ENCODE measurements at places on chromosomes 13 and 19.

DNA sequence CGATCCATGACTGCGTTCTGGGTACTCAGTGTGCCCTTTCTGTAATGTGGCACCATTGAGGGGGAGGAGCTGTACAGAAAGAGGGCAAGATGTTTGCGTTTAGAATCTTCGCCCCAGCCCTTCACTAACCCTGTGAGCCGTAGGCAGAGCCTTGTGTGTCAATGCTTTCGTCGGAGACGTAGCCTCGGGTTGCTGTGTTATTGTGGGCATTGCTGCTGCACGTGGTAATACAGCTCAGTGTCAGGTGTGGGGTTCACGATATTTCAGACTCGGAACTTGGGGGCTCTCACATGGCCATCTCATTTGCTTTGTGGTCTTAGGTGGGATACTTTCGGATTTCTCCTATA is 6.1 kb downstream of the RPS9 start:
- DNase-seq = no peak

DNA sequence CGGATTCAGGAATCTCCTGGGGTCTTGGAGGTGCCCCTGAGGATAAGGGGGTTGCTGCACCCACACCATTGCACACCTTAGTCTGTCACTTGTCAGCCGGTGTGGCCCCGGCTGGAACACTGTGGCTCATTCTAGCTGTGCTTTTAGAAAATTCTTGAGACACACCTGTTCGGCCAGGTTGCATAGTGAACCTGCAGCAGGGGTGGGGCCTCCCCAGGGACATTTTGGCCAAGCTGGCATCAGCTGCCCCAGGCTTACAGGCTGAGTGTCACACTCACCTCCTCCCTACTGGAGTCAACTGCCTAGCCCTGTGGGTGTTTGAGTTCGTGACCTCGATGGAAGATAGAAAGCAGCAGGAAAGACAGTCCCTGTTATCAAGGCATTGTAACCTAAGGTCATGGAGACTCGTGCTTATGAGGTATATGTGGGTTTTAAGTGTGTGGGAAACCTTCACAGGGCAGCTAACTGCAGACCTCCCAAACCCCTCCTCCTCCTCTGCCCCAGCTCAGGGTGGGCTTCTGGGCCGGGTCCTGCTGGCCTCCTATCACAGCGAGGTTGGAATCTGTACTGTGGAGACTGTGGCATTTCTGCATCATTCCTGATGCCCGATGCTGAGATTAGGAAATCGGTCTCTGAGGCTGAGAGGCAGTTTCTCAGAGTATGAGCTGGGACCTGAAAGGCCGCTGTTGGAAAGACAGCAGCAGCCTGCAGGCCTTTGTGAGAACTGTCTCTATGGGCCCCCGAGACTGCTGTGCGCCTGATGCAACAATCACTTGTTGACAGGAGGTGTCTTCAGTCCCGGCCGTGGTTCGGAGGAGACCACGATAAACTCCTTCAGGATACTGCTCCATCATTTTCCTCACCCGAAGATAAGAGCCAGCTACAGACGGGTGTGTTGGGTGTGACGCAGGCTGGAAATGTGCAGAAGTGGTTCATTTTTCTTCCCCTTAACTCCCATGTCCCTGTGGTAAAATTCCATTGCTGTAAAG is 72.2 kb downstream of the ATP11A start:
- DNase-seq = no peak

DNA sequence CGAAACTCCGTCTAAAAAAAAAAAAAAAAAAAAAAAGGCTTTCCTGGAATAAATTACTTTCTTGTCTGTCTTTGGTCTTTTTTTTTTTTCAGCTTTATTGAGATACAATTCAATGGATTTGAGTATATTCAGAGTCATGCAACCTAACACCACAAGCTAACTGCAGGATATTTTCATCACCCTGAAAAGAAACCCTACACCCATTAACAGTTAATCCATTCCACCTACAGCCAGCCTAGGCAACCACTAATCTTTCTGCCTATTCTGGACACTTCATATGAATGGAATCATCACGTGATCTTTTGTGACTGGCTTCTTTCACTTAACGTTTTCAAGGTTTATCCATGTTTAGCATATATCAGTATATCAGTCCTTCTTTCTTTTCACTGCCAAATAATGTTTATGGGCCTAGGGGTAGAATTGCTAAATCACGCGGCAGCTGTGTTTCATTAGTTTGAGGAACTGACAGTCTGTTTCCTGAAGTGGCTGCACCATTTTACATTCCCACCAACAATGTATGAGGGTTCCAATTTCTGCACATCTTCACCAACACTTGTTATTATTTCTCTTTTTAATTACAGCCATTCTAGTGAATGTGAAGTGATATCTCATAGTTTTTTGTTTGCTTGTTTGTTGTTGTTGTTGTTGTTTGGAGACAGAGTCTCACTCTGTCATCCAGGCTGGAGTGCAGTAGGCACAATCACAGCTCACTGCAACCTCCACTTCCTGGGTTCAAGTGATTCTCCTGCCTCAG is 19.9 kb downstream of the LRFN3 start:
- DNase-seq = no peak

- DNase-seq = no peak
Observed at GRCh38 chr13:26112843-26113242, 61.0 kb upstream of the SHISA2 start.

GRCh38 chr13:43916828-43917227 is 37.1 kb downstream of the LACC1 start:
- DNase-seq = no peak

DNA sequence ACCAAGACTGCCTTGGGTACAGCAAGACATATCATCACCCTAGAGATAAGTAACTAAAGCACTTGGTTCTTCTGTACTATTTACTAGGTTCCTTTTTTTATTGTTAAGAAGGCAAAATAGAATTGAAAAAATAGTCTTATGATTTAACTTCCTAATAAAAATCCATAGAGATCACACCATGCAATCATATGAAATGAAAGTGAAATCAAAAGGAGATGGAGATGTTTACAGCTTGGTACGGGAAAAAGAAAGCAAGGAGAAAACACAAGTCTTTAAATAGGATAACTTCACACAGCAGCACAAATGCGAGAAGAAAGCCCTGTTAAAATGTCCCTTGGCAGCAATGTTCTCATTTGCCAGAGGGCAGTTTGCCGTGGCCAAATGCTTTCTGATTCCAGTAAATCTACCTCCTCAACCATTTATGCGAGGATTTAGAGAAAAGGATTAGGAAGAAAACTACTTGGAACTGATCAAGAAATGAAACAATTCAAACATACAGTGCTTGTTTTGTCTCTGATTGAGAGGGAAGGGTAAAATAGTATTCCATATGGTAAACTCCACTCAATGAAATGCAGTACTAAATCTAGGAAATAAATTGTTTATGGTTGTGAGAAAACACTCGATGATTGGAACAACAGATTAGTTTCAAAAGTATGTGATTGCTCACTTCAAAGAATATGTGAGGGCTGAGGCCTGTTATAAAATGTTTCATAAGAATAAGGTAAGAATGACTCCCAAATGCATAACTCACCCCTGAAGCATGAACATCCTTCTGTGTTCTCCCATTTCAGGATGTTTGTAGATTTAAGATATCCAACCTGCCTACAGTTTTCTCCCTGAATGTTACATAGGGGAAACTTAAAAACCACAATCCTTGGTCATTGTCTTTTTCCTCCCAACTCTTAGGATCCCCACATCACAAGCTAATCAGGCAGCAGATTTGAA is 487.8 kb downstream of the DACH1 start:
- no peak for DNase-seq

GRCh38 chr13:110137680-110138009 is 169.3 kb downstream of the COL4A1 start:
- DNase-seq = no peak

GRCh38 chr19:35718345-35719041 is 690 bp downstream of the KMT2B start:
- peak; percentile 29 for DNase-seq

DNA sequence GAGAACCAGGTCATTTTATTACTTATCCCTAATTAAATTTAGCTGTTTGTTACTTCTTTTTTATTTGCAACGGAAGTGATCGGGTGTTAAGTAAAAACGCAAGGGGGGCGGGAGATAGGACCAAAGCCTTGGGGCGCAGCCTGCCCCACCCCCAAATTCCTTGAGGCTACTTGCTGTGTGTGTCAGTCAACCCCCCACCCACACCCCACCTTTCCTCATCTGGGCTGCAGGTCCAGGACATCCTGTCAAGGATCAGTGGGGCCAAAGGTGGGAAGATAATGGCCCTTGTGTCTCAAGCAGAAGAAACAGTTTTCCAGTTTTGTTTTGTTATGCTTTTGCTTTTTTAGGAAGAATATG is 1.2 kb upstream of the FOXO1 start:
- no peak for DNase-seq

GRCh38 chr19:4390567-4391305 is 9.6 kb downstream of the SH3GL1 start:
- DNase-seq = no peak

- DNase-seq = no peak
Observed at GRCh38 chr13:49366841-49367240, 77.0 kb downstream of the CAB39L start.

- DNase-seq = no peak
Observed at GRCh38 chr19:44626048-44626624, 12.8 kb downstream of the IGSF23 start.

GRCh38 chr13:40101708-40102359 is 446.4 kb downstream of the COG6 start:
- DNase-seq = no peak

DNA sequence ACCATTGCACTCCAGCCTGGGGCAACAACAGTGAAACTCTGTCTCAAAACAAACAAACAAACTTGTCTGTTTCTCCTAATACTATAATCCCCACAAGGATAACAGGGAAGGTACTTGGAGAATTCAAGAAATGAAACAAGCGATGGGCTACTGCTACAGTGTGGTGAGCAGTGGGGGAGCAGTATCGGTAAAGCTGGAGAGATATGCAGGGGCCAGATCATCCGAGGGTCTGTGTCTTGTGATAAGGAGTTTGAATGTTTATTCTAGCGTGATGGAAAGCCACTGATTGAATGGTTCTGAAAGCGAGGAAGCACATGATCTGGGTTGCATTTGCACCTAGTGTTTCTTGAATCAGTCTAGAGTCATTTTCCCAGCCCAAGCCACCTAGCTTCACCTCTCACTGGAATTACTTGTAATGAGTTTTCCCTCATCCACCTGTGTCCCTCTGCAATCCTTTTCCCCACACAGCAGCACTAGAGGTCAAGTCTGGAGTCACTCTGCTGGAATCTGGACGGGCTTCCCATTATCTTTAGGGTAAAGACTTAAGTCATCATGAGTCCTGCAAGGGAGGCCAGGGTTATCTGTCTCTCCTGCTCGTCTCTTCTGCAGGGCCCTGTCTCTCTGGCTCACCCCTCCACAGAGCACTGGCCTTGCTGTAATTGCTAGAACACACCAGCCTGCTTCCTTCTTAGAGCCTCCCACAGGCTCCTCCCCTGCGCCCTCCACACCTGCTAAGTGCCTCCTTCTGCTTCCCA is 162.3 kb downstream of the KLF5 start:
- no peak for DNase-seq

- DNase-seq = no peak
Observed at GRCh38 chr13:61339054-61339621, 76.5 kb downstream of the PCDH20 start.

DNA sequence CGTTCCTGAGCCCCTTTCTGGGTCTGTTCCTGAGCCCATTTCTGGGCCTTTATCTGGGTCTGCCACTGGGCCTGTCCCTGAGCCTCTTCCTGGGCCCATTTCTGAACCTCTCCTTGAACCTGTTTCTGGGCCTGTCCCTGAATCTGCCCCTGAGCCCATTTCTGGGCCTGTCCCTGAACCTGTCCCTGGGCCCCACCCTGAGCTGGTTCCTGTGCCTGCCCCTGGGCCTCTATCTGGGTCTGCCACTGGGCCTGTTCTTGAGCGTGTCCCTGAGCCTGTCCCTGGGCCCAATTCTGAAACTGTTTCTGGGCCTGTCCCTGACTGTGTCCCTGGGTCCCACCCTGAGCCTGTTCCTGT is 40.4 kb upstream of the GRTP1 start:
- DNase-seq = no peak

- DNase-seq = no peak
Observed at GRCh38 chr13:25881971-25882451, 169.8 kb downstream of the SHISA2 start.

GRCh38 chr13:76621705-76622104 is 264.5 kb downstream of the KCTD12 start:
- DNase-seq = no peak

- no peak for DNase-seq
Observed at GRCh38 chr13:80906860-80907259, 565.9 kb upstream of the SPRY2 start.

GRCh38 chr19:40693150-40693788 is 2.8 kb upstream of the NUMBL start:
- no peak for DNase-seq

DNA sequence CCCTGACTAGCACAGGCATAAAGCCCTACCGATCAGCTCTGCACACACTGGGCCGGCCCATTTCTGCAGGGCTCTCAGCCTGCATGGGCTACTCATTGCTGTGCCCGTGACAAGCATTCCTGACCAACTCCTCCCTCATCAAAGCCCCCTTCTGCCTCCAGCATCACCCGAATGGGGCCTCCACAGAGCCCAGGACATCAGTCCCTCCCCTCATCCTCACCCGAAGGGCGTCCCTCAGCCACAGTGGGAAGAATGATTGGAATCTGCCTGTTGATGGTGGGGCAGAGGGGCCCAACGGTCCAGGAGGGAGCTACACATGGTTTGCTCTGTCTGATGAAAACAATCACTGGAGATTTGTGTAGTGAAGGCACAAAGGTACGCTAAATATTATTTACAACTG is 43.8 kb downstream of the SERP2 start:
- DNase-seq = no peak

- DNase-seq = no peak
Observed at GRCh38 chr19:1584500-1585242, 8.0 kb downstream of the MBD3 start.

DNA sequence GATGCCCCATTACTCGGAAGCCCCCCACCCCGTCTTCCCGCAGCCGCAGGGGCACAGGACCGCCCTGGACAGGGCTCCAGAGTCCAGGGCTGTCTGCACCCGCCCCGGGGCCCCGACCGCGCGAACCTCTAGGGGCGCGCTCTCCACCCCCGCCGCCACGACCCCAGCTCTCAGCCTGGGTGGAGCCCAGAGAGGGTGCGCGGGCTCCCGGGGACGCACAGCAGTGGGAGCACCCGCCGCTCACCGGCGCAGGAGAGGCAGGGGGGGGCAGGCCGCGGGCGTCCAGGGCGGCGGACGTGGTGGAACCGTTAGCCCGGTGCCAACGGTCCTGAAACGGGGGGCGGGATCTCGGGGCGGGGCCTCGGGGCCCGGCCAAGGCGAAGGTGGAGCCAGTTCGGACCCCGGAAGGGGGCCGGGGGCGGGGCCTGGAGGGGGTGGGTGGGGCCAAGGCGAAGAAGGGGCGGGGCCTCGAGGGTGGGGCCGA is at the start of gene ATP8B3:
Gene ATP8B3 (minus strand): TSS at position 335 of the 484 bp plus-strand sequence. CDS start 540 bp downstream, outside the sequence.
- DNase-seq = peak; percentile 75

DNA sequence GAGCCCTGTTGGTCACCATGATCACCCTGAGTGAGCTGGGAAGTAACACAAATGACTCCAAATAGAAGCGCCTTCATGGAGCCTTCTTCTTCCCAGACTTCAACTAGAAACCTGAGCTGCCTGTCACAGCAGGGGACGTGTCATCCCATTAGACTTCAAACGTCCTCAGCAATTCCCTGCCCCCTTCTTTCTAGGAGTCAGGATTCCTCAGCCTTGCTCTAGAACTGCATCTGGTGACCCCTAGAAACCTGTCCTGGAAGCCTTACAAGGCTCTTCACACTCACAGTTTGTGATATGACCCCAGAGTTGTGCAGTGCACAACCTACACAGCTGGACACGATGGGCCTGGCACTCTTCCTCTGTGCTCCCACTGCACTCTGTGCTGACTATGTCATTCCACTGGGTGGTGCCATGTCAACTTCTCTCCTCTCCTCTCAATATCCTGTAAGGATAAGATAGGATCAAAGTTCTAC is 23.6 kb upstream of the TTYH1 start:
- no peak for DNase-seq

Measured in effector CD8-positive, alpha-beta T cell (primary cell).